RWPE1 (cell line): ENCODE measurements at places on chromosomes 11 and 22.

DNA sequence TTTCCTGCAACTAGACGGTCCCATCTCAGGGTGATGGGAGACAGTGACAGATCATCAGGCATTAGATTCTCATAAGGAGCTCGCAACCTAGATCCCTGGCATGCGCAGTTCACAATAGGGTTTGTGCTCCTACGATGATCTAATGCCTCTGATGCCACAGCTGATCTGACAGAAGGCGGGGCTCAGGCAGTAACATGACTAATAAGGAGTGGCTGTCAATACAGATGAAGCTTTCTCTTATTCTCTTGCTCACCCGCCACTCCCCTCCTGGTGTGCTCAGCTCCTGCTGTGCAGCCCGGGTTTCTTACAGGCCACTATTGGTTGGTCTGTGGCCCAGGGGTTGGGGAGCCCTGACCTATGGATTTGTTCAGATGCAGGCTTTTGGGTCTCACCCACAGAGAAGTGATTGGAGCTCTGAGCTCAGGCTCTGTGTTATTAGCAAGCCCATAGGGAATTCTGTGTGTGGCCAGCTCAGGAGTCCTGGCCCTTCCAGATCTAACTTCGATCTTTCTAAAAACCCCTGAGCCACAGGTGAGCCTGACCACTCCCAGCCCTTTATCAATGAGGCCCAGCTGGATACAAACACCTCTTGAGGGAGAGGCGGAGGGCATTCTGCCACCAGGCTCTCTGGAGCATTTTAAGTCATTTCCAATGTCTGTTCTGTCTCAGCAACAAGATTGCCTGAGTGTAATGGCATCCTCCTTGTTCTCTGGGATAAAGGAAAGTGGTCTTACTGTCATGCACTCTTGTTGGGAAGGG is 351.8 kb downstream of the BUD13 start:
- peak; percentile 19 for DNase-seq

- no peak for DNase-seq
These were observed 6.4 kb downstream of the DGKZ start for GRCh38 chr11:46353698-46354097.

DNA sequence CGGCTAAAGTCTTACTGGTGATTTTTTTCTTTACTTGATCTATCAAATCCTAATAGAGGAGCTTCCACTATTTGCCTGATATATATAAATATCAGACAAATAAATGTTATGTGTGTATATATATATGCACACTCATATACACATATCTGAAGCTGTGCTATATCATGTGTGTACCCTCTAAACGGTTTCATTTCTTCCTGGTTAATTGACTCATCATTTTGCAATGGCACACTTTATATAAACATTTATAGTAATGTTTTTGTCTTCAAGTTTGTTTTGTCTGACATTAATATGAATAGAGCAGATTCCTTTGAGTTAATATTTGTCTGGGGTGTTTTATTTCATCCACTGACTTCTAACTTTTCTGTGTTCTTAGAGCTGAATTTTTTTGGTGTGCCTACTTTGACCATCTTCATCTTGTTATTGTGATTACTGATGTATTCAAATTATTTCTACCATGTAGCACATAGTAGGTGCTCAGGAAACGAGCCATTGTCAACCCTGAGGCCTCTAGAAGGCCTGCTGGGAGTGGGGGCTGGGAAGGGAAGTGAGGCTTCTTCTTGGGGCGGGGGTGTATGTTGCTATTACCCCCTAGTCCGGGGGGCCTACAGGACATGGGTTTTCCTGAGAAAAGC is 82.6 kb downstream of the LRRC32 start:
- DNase-seq, result no peak

DNA sequence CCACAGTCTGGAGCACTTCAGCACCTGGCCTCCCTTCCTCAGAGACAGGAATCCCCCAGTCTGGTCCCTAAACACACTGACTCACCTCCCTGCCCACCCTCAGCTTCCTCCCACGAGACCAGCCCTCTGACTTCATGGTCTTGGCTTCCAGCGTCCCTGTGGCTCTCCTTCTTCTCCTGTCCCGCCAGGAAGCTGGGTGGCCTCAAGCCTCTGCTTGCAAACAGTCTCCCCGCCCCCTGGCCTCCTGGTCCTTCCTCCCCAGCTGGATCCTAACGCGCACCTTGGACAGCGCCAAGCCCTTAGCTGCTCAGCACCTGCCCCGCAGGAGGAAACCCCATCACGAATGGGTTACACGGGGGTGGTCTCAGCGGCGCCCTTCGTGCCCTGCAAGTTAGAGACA is 4.5 kb downstream of the NCF4 start:
- no peak for DNase-seq

- no peak for DNase-seq
These were observed 904 bp upstream of the ANGPTL5 start for GRCh38 chr11:101917226-101917625.

DNA sequence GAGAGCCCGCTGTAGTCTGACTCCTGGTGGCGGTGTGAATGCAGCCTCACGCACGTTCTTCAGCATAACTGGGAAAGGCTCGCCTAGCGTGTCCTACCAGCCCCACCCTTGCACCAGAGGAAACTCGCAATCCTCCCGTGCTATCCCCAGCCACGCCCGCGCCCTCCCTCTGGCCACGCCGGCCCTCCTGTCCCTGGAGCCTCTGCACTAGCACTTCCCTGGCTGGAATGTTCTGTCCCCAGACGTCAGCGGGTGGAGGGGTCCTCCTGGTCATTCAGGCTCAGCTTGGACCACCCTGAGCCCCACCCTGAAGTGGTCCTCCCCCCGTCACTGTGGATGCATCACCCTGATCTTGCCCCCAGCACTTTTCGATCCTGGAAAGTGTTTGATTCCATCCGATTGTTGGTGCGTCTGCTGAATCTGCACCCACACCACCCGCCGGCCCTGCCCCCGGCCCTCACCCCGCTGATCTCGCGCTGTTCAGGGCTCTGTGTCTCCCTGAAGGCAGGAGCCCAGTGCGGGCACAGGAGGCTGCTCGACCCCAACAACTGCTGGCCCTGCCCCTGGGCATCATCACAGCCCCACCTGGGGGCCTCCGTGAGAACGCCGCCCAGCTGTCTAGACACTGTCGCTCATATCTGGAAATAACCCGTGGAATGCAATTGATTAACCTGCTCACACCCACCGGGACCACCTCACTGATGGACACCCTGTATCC is 437.0 kb downstream of the TBC1D22A start:
- no peak for DNase-seq

GRCh38 chr11:92399705-92400104 is 175.1 kb downstream of the FAT3 start:
- DNase-seq, result no peak

DNA sequence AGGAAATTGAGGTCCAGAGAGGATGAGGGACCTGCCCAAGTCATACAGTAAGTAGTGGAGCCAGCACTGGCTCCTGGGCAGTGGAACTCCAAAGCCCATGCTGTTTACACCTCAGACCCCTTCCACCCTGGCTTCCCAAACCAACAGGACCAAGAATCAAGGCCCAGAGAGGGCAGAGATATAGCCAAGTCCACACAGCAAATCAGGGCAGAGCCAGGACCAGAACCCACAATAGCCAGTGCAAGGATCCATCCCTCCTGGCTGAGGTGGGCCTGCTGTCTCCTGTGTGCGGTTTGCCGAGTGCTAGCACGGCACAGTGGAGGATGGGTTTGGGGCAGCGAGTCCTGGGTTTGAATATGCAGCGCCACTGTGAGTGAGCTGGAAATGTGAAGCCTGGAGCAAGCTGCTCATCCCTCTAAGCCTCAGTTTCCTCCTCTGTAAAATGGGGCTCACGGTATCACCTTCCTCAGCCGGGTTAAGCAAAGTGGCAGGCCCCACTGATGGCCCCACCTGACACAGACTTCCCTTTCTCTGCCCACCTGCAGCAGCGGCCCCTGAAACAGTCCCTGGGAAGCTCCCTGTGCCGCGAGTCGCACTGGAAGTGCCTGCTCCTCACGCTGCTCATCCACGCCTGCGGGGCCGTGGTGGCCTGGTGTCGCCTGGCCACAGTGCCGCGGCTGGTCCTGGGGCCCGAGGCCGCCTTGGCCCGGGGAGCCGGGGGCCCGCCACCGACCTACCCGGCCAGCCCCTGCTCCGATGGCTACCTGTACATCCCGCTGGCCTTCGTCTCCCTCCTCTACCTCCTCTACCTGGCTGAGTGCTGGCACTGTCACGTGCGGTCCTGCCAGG is 2.3 kb downstream of the TMEM151A start:
- DNase-seq, result no peak

- no peak for DNase-seq
These were observed 8.3 kb downstream of the TST start for GRCh38 chr22:37010976-37011375.

GRCh38 chr11:64864473-64865285 is 13.7 kb downstream of the EHD1 start:
- DNase-seq, result no peak

GRCh38 chr11:24356501-24356900 is 140.4 kb upstream of the LUZP2 start:
- DNase-seq, result no peak

GRCh38 chr11:94860333-94860732 is 92.2 kb downstream of the AMOTL1 start:
- DNase-seq, result no peak
